ENCODE measurements at places on chromosomes 11 and 22.
A peak's percentile ranks its signal among the peaks of the same experiment; 100 is the strongest.

- DNase-seq, result no peak
Observed at GRCh38 chr11:25432376-25432775, 899.6 kb upstream of the ANO3 start.

- peak; percentile 20 for DNase-seq
Observed at GRCh38 chr11:100963375-100963774, 166.2 kb downstream of the PGR start.

GRCh38 chr11:36345535-36346141, 49.5 kb downstream of the PRR5L start:
- no peak for DNase-seq

- no peak for DNase-seq
Observed at GRCh38 chr22:20406686-20407408, 12.9 kb downstream of the ZNF74 start.

DNA sequence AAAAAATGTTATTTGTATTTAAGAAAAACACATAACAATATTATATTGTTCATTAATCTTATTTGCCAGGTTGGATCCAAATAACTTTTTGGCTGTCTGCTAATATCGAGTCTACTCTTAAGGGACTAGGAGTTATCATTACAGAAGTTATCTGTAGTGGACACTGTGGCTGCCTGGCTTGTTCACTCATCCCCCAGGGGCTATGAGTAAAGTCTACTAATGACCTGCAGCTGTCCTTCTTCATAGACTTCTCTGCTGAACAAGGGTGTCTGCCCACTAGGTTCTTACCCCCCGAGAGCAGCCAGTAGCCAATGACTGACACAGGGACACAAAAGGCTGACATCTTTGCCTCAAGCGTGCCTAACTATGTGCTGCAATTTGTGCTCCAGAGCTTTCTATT, 69.7 kb downstream of the APIP start:
- DNase-seq, result no peak

DNA sequence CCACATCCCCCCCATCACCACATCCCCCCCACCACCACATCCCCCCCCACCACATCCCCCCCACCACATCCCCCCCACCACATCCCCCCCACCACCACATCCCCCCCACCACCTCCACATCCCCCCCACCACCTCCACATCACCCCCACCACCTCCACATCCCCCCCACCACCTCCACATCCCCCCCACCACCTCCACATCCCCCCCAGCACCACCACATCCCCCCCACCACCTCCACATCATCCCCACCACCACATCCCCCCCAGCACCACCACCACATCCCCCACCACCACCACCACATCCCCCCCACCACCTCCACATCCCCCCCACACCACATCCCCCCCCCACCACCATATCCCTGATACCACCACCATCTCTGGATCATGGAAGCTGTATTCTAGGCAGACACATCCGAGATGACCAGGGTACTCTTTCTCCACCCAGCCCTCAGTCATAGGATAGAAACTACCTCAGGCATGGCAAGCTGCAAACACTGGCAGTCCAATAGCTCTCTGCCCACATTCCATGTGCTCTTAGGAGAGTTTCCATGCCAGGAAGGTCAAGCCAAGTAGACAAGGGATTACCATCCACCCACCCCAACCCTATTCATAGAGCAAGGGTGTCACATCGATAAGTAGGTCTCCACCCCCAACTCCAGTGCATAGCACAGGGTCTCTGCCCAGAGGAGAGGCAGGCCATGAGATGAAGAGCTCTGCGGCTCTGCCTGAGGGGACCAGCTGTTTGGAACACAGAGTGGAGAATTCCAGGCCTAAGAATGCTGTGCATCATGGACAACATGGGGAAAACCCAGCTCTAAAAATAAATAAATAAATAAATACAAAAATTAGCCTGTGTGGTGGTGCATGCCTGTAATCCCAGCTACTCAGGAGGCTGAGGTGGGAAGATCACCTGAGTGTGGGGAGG, 33.0 kb upstream of the TEAD1 start:
- DNase-seq, result no peak

DNA sequence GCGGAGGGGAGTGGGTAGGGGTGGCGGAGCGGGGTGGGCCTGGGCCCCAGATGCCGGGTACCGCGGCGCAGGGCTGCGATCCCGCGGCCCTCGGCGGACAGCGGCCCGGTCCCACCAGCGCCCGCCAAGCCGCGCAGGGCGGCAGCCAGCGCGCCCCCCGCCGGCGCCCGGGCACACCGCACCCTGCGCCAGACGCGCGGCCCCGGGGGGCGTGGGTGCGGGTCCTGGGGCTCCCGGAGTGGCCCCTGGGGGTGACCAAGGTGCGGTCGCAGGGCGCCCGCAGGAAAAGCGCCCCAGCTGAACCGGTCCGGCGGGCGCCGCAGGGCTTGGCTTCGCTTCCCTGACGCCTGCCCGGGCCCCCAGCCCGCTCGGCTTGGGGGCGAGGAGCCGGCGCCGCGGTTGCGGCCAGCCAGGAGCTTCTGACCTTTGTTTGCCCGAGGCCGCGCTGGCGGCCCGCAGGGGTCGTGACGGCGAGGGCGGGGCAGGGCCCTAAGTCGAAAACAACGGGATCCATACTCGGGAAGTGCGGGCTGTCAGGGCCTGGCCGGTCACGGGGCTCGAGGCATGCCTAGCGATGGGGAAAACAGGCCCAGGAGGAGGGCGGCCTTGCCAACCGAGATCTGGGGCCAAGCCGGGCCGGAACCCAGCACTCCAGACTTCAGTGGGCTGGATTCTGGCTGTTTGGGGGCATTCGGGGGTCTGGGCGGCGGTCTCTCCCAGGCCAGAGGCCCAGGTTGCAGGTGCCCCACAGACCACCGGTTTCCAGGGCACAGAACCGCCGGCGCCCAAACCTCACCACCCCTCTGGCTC, 581 bp upstream of the AP5B1 start:
- no peak for DNase-seq

DNA sequence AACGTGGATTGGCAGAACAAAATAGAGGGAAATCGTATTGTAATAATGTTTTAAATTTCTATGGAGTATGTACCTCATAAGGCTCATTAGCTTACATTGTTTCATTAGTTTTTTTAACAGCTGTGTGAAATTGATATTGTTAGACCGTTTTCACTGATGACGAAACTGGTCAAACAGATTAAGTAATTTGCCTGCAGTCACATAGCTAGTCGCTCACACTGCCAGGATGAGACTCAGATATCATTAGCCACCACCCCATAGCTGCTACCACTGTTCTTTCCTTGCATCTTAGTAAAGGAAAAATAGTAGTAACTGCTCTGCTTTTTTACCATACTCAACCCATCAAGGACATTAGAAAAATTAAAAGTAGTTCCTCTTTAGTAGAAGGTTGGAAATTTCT, 64.0 kb downstream of the DKK3 start:
- no peak for DNase-seq

DNA sequence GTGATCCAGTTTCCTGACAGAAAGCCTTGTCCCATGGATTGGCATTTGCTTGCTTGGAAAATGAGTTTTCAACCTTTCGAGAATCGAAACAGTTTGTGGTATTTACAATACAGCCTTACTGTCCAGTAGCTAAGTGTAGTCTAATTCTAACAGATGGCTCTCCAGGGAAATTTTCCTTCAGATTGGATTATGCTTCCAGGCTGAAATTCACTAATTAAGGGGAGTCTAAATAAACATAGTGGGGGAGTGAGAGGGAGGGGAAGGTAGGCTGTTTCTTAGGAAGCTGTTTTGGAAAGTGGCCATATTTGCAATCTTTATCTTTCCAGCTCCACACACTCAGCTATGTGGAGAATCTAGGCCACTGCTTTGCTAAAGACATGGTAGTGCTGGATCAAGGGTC, 81.3 kb downstream of the SYT9 start:
- no peak for DNase-seq

DNA sequence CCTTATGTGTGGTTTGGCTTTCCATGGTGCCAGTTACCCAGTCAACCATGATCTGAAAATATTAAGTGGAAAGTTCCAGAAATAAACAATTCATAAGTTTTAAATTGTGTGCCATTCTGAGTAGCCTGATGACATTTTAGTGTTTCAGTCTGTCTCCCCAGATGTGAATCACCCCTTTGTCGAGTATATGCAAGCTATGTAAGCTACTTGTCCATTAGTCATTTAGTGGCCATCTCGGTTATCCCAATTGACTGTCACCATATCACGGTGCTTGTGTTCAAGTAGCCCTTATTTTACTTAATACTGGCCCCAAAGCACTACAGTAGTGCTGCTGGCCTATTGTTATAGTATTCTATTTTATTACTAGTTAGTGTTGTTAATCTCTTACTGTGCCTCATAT, 44.9 kb downstream of the ATG16L2 start:
- peak; percentile 22 for DNase-seq

DNA sequence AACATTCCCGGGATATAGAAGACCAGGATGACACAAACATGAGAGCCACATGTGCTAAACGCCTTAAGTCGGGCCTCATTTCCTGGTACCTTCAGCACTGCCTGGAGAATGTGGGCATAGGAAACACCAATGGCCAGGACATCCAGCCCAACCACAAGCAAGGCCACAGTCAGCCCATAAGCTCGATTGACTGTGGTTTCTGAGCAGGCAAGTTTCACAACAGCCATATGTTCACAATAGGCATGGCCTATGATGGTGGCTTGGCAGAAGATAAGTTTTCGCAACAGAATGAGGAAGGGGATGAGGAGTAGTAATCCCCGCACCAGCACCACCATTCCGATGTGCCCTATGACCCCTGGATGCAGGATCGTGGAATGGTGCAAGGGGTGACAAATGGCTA, 26.9 kb upstream of the OR56A1 start:
- no peak for DNase-seq

DNA sequence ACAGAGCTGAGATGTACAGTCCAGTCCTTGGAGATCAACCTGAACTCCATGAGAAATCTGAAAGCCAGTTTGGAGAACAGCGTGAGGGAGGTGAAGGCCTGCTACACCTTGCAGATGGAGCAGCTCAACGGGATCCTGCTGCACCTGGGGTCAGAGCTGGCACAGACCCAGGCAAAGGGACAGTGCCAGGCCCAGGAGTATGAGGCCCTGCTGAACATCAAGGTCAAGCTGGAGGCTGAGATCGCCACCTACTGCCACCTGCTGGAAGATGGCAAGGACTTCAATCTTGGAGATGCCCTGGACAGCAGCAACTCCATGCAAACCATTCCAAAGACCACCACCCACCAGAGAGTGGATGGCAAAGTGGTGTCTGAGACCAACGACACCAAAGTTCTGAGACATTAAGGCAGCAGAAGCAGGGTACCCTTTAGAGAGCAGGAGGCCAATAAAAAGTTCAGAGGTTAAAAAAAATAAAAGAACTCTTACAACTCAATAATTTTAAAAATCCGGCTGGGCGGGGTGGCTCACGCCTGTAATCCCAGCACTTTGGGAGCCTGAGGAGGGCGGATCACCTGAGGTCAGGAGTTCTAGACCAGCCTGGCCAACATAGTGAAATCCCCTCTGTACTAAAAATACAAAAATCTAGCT, 69.9 kb upstream of the RTL6 start:
- DNase-seq, result peak; percentile 39

GRCh38 chr11:117313091-117313490, 3.0 kb downstream of the BACE1 start:
- DNase-seq, result no peak

GRCh38 chr11:79481795-79482194, 41.0 kb upstream of the TENM4 start:
- DNase-seq, result no peak

GRCh38 chr11:81246941-81247340, 1486.7 kb downstream of the FAM181B start:
- no peak for DNase-seq

DNA sequence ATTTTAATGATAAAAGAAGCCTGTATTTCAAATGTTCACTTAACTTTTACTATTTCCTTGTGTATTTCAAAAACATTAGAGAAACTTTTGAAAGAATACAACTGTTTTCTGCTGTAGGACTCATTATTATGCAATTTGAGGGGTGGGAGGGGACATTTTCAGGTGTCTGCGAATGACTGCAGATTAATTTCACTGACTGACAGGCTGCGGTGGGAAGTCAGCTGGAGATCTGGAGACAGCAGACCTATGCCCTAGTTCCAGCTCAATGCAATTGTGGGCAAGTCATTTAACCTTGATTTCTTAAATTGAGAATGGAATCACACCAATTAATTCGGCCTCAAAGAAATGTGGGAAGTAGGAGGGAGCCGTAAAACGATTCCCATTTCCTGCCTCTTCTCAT, 128.7 kb downstream of the ARL14EP start:
- DNase-seq, result no peak

GRCh38 chr22:41521126-41521525, 23.1 kb downstream of the POLR3H start:
- no peak for DNase-seq

DNA sequence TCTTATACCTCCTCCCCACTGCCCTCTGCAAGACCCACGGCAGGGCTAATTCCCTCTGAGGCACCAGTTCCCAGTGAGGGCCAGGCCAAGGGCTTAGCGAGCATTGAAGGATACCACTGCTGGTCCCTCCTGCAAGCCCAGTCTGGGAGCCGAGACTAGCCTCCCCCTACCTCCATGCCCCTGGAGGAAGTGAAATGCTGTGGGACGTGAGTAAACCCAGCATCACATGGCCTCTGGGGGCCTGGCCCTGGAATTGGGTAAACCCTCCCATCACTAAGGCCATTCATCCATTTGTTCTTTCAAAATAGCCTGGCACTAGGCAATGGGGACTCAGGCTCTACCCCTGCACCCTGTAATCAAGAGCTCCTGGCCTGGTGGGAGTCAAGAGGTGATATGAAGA, 24.7 kb downstream of the ARAP1 start:
- no peak for DNase-seq

GRCh38 chr11:117122556-117122955, 21.5 kb upstream of the PAFAH1B2 start:
- no peak for DNase-seq

GRCh38 chr22:24768537-24769374, 5.8 kb downstream of the PIWIL3 start:
- peak; percentile 76 for DNase-seq

GRCh38 chr11:107916671-107917241, 11.5 kb upstream of the RAB39A start:
- DNase-seq, result no peak

DNA sequence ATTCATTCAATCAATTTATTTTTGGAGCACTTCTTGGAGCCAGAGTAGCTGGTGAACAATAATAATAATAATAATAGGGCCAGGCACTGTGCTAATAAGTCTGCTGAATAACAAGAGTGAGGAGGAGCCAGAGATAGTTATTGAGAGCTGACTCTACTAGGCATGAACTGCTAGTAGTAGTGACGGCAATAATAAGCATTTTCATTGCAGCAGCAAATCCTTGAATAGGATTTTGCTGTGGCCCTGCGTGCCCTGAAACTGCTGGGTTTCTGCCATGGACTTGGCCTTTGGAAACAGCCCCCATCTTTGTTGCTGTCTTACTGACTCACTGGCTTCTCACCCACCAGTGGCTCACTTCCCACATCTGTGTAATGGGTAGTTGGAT, 545.9 kb downstream of the MIAT start:
- no peak for DNase-seq

- no peak for DNase-seq
Observed at GRCh38 chr11:65816696-65817095, 17.1 kb upstream of the SNX32 start.

GRCh38 chr11:16818284-16818683, 79.8 kb downstream of the C11orf58 start:
- DNase-seq, result no peak

Data from IMR-90 (cell line).